ENCODE measurements at places on chromosomes 5 and 9. TPM values are rescaled to one million over a fixed set of nuclear protein-coding genes. Genes with fewer than 3 reads are reported as not detected.

DNA sequence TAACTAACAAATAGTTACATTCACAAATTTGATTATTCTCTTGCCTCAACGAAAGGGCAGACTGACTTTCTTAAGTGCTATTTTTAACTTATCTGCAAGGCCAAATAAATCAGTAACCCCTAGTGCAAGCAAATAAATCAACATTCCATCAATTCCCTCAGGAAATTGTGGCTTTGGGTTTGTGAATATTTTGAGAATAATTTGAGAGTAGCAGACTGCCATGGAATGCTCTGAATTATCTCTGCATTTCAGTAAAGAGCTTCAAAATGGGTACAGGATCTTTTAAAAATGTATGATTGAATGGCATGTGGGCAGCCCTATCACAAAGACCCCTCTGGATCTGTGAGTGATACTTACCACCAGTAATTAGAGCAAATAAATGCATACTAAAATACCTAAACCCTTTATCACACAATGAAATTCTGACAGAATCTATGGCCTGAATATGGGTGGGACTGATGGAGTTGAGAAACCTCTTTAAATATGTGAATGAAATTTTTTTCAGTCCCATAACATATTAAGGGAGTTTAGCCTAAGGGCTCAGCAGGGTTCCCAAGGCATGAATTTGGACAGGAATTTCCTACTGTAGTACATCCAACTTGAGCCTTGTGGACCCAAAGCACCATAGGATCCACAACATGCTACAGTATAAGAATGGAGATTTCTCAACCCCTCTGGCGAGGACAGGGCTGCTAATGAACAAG, 92.5 kb upstream of the ITGA2 start:
- no peak for DNase-seq

DNA sequence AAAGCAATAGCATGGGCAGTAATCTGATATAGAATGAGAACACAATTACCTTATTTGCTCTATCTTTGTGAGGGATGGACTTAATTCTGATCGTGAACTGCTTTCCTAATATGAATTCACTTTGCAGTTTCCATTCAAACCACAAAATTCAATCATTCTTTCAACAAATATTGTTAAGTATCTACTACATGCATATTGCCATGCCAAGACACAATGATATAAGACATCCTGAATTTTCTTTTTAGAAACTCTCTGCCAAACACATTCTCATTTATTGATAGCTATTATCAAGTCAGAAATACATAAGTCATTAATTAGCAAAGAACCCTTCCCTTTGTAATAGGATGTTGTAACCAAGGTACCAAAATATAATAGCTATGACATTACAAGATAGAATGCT, 121.6 kb upstream of the TARS1 start:
- no peak for DNase-seq

DNA sequence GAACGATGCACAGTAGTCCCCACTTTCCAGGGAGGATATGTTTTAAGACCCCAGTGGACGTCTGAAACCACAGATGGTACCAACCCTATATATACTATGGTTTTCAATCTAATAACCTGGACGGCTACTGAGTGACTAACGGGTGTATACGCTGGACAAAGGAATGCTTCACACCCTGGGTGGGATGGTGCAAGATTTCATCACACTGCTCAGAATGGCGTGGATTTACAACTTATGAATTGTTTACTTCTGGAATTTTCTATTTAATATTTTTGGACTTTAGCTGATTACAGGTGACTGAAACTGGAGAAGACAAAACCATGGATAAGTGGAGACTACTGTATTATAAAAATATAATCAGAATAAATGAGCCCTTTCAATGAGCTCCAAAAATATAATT, 147.6 kb upstream of the TRIM32 start:
- DNase-seq: no peak

- DNase-seq: no peak
Observed at GRCh38 chr9:133635533-133636531, at the start of gene DBH. Gene DBH (plus strand): TSS chr9:133636363. CDS start chr9:133636372, 9 bp downstream.

GRCh38 chr5:42586625-42587024, 163.4 kb downstream of the GHR start:
- no peak for DNase-seq

DNA sequence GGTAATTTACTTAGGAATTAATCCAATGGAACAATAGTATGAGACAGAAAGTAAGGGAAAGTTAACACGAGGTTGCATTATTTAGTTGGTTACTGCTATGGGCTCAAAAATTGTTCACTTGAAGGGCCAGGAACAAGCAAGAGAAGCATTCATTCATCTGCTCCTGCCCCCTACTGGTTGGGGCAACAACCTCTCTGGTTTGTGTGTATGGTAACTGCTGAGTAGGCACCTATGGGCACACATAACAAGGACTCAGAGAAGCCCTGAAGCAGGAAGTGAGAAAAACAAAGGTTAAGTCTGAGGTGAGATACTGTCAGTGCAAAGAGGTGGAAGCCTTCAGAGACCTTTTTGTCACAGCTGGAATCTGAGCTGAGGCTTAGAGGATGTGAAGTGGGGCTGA, 34.4 kb upstream of the RANBP6 start:
- DNase-seq: no peak

- DNase-seq: no peak
Observed at GRCh38 chr5:126847826-126848251, 70.9 kb downstream of the LMNB1 start.

GRCh38 chr5:68875351-68875750, 218.5 kb upstream of the SLC30A5 start:
- DNase-seq: no peak

DNA sequence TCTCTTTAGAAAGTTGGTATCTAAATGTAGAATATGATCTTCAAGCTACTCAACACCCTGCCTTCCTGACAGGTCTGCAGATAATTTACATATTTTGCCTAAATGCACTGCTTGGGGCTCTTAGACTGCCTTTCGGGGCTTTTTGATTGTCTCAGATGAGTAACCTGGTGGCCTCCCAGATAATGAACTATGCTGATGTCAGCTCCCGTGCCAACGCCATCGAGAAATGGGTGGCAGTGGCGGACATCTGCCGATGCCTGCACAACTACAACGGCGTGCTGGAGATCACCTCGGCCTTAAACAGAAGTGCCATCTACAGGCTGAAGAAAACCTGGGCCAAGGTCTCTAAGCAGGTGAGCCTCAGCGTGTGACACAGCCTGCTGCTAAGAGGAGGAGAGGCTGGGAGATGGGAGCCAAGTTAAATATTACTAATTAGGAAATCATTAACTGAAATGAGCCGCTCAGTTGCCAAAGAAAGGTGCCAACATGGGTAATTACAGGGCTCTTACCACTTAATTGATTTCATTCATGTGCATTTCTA, 20.8 kb upstream of the CKMT2 start:
- DNase-seq: no peak

DNA sequence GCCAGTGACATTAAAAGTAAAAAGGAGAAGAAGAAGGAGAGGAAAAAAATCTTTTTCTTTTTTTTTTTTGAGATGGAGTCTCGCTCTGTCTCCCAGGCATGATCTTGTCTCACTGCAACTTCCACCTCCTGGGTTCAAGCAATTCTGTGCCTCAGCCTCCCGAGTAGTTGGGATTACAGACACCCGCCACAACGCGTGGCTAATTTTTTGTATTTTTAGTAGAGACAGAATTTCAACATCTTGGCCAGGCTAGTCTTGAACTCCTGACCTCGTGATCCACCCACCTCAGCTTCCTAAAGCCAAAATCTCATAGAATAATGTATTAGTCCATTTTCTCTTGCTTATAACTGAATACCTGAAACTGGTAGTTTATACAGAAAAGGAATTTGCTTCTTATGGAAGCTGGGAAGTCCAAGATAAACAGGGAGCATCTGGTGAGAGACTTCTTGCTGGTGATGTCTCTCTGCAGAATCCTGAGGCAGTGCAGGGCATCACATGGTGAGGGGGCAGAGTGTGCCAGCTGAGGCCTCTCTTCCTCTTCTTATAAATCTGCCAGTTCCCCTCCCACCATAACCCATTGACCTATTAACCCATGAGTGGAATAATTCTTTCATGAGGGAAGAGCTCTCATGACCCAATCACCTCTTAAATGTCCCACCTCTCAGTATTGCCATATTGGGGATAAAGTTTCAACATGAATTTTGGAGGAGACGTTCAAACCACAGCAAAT, 466.3 kb downstream of the GADD45G start:
- no peak for DNase-seq

GRCh38 chr9:70554881-70555280, 140.4 kb upstream of the KLF9 start:
- DNase-seq: no peak

GRCh38 chr5:64507264-64507605, 1.4 kb downstream of the RGS7BP start:
- no peak for DNase-seq

DNA sequence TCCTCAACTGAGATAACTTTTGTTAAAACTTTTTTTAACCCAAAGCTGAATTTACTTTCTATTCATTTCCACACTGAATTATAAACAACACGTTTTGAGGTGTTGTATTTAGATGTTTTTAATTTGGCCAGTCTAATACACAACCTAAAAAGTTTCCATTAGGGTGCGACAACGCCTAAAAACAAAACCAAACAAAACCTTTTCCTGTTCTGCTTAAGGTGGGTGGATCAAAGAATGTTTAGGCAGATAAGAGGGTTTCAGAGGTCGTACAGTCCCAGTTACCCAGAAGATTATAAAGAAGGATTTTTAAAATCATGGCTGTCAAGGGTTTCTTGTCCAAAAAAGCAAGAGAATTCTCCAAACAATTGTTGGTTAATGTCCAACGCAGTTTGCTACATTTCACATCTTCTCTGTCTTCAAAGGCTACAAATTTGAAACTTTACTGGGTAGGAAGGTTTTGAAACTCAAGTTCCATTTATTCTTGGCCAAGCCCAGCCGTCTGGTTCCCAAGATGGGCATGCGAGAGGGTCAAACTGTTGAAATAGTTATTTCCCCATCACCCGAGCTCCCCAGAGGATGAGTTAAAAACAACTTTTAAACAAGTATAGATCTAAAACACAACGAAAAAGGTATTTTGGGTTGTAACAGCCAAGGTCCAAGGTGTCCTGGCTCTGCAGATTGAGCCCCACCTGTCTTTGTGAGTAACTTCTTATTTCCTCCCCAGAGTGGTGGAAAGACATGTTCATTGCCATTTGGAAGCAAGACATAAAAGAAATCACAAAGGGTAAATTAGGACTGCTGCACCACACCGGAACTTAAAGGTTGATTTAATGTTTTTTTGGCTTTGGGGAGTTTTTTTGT, 122.8 kb upstream of the MAP3K1 start:
- no peak for DNase-seq

DNA sequence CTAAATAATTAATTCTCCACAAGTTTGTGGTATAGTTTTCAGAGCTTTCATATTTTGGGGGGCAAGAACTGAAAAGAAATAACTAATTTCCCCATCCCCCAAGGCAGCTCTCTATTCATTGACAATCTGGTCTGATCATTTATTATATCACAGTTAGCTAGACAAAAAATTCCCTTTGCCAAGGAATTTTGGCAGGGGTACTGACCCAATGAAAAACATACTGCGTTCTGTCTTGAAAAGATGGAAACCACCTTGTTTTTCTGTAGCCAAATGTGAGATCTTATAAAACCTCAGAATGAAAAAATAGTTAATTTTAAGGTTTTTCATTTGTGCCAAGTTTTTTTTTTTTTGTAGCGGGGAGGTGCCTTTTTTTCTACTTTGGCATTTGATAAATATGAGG, 1008.9 kb downstream of the EFNA5 start:
- no peak for DNase-seq

DNA sequence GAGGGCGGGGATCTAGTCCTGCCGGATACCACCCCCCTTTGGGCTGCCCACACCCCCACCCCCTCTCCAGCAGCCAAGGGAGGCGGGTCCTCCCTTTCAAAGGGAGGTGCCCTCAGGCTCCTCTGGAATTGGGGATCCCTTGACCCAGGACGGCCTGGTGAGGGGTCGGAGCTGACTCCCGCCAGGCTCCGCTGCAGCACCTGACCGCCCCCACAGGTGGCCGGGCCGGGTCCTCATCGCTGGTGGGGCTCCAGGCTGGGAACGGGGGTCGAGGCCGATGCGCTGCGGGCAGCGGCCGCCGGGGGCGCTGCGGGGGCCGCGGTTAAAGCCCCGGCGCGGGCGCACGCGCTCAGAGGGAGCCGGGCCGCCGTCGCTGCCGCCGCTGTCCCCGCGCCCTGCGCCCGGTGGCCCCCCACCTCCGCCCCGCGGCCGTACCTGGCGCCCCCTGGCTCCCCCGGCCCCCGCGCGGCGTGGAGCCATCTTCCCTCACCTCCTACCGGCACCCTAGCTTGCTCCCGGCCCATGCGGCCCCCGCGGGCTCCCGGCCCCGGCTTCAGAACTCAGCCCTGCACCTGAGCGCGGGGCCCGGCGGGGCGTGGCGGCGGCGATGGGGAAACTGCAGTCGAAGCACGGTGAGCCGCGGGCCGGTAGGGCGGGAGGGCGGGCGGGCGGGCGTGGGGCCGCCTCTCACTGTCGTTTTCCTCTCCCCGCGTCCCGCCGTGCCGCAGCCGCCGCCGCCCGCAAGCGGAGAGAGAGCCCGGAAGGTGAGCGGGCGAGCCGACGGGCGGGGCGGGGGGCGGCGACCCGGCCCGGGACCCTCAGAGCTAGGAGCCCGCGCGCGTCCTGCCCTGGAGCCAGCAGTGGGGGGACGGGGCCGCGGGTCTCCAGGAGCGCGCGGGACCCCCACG, at the start of gene NKD2:
Gene NKD2, plus strand, starts transcription at position 352 of the 908 bp plus-strand sequence. Its CDS starts 256 bp downstream, at position 608.
- DNase-seq: no peak

GRCh38 chr5:130164966-130165365, 260.7 kb downstream of the CHSY3 start:
- no peak for DNase-seq

GRCh38 chr5:160036884-160037283, 27.9 kb downstream of the TTC1 start:
- DNase-seq: no peak

- DNase-seq: no peak
Observed at GRCh38 chr9:8384091-8384490, 584.5 kb upstream of the DMAC1 start.

TPPP gene
- 0.14 TPM for total RNA-seq

KCNN2 gene
- total RNA-seq: not detected

SLIT3 gene
- 2.0 TPM for total RNA-seq

F2RL2 gene
- not detected for total RNA-seq

ACER2 gene
- 4.3 TPM for total RNA-seq

CARTPT gene
- total RNA-seq: not detected

C1QTNF2 gene
- total RNA-seq: not detected

LCN10 gene
- total RNA-seq: 0.89 TPM

SHROOM1 gene
- total RNA-seq: 2.3 TPM

PTPRD gene
- not detected for total RNA-seq
